SIG-M5 (cell line): ENCODE measurements at places on chromosomes 1 and 21.

DNA sequence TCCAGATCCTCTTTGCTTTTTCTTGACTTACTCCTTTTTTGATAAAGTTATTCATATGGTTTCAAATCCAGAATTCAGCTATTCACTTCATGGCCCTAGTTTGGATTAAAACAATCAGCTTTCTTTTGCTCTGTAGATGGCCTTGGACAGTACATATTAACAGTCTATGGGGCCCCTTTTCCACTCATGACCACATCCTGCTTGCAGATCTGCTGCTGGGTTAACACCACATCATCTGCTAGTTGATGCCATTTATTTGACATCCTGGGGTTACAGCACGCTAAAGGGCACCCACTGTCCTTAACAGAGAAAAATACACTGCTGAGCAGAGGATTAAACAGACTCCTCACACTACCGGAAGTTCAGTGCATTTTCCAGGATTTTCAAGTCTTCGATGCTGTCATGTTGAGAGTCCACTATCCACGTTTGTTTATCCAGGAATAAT lies 941 bp upstream of the IFI16 start:
- no peak for DNase-seq

DNA sequence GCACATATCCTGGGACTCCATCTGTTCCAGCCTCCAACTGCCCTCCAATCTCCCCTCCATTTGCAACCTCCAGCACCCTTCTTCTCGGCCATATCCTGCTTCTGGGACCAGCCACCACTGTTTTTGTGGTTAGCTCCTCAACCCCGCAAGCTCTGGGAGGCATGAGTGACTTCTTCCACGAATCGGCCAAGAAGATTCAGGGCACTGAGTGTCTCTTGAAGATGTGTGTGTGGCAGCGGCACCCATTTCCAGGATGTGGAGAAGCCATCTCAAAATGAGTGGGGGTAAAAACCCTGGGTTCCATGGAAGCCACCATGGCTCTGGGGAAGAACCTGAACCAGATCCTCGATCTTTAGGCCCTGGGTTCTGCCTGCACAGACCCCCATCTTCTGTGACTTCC lies 194.6 kb downstream of the SLC45A1 start:
- DNase-seq: no peak

- no peak for DNase-seq
These were observed 49.9 kb downstream of the TOMM20 start for GRCh38 chr1:235078480-235079381.

- DNase-seq: no peak
These were observed 44.1 kb upstream of the ARHGEF16 start for GRCh38 chr1:3410142-3410925.

GRCh38 chr1:26257222-26257621 lies 22.7 kb upstream of the SH3BGRL3 start:
- no peak for DNase-seq

GRCh38 chr1:236888903-236889302 lies 93.8 kb downstream of the MTR start:
- no peak for DNase-seq

DNA sequence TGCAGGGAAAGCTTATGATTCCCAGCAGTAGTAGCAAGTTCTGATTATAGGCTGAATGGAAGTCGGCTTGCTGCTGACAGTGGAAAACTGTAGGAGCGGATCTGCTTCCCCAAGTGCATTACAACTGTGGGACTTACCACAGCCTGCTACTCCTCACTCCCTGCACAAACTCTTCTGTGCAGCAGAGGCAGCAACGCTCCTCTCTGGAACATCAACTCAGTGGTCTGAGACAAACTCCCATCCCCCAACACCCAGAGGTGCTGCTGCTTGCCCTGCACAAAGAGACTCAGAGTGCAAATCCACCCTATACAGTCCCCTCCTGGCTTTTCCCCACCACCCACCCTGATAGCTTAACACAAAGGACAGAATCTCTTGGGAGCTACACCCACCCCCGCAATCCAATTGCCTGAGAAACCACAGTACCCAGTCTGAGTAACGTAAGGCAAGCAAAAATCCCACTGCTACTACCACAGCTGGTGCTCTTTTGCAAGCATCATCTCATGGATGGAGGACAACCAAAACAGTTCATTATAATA lies 1455.2 kb downstream of the AMY1C start:
- DNase-seq: no peak

DNA sequence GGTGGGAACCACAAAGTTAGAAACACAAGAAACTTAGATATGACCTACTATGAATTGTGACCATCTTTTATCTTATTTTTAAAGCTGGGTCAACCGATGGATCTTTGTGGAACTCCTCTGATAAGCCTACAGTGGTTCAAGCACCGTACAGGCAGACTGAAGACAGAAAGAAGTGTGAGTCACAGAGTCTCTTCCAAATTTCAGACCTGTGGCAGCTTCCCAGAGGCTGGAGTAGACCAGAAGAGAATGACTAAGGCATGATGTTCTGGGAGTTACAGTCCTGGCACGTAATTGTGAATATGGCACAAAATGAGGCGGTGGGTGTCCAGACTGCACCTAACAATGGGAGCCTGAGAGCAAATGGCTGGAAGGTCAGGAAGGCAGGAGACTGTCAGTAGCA lies 70.0 kb downstream of the LMO4 start:
- no peak for DNase-seq

- no peak for DNase-seq
These were observed 348.5 kb upstream of the VAMP3 start for GRCh38 chr1:7422561-7422960.

DNA sequence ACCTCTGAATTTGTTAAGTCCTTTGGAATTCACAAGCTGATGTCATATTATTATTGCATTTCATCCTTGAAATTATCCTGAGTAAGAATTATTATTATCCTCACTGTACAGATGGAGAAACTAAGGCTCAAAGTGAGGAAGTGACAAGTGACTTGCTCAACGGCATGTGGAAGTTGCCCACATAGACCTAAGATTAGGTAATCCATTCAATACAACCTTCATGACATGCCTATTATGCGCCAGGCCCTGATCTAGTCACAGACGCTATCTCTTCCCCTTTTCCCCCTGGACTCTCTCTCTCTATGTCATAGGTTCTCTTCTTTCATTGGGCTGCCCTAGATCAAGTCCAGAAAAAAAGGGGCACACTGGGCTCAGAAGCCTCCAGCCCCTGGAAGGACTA lies 84.9 kb upstream of the KCNK2 start:
- no peak for DNase-seq

DNA sequence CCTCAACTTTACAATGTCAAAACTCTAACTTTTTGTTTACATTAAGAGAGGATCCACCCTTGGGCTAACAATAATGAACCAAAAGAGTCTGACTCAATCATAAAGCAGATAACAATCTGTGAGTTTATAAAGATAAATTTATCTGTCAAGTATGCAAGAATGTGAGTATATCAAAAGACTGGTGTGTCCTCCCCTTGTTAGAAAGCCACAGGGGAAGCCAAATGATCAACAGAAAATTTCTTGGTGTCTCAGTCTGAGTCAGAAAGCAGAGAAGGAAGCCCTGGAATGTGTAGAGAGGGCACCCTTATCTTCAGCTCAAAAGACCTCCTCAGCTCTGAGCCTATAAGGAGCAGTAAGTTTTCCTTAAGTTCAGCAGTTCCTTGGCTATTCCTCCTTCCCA lies 13.9 kb upstream of the PDIK1L start:
- DNase-seq: no peak

- no peak for DNase-seq
These were observed 4.8 kb downstream of the PHACTR4 start for GRCh38 chr1:28374297-28374696.

DNA sequence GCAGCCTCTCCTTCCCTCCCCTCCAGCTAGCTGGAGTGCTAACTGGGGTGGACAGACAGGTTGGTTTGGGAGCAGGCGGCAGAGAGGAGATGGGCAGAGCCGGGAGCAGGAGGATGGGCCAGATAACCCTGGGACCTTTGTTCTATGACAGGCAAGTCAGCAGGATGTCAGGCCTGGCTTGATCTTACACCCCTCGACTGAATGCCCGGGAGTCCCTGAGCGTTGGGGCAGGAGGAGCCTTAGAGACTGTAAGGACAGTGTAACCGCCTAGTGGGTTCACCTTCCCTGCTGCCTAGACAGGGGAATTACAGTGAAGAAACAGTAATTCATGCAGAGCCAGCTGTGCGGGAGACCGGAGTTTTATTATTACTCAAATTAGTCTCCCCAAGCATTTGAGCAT lies 60.2 kb downstream of the MDM4 start:
- no peak for DNase-seq

GRCh38 chr1:202074985-202075384 lies 47.7 kb upstream of the GPR37L1 start:
- no peak for DNase-seq

GRCh38 chr1:182003025-182003725 lies 58.3 kb downstream of the ZNF648 start:
- no peak for DNase-seq

GRCh38 chr1:103489935-103490334 lies 35.6 kb upstream of the RNPC3 start:
- no peak for DNase-seq

DNA sequence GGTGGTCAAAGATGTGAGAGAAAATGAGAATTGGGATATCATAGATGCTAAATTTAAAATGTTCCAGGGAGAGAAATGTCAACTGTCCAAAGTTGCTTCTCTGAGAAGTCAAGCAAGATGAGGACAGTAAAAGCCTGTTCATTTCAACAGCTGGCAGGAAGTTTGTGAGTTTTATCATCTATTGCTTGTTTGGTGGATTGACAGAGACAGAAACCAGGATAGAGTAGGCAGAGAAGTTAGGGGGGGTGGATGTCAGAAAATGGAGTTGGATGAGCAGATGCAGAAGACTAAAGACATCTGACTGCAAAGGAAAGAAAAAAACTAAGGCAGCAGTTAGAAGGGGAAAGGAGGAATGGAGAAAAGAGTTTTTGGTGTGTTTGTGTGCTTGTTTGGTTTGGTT lies 78.4 kb downstream of the AK5 start:
- no peak for DNase-seq

- DNase-seq: no peak
These were observed 408 bp downstream of the LMO4 start for GRCh38 chr1:87329051-87329525.

DNA sequence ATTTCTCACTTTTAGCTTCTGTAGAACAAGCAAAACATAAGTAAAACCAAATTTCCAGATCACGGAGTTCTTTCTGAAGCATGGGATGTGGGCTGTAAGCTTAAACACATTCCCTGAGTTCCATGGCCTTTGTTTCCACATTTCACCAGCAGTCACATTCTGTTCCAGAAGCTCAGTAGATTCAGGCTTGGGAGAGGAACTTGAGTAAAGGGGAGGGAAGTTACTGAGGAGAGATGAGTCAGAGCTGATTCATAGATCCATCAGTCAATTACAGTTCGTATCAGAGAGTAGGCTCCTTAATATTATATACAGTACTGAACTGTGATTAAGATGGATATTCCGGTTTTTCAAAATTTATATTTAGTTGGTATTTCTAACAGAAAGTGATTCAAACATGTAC lies 614.3 kb downstream of the NCAM2 start:
- DNase-seq: no peak

DNA sequence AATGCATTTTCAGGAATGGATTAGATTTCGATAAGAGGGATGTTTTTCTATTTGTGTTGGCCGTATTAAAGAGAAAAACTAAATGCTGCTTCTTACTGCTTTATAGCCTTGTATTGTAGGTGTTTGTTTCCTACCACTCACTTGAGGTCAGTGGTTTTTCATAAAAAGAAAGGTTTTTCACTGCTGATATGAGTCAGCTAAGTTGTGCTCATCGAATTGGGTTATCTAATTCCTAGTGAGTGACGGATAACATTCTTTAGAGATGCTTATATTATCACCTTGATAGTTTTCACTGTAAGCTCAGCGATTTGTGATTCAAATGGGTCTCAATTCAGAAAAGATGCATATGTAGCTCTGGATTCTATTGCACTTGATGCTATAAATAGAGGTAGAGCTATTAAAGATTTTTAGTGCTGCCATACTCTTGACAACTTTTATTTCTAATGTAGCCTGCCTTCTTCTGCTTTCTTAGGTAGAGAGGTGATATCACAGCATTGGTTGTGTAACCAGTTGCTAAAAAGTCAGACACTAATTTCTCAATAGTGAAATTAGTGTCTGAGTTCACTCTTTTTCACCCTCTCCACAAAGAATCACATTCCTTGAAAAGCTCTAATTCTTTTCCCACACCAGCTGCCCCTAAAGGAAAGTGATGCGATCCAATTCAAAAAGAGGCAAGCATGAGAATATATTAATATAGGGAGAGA lies 180.0 kb downstream of the RASAL2 start:
- DNase-seq: no peak

GRCh38 chr1:192357924-192358323 lies 41.1 kb downstream of the RGS21 start:
- no peak for DNase-seq

DNA sequence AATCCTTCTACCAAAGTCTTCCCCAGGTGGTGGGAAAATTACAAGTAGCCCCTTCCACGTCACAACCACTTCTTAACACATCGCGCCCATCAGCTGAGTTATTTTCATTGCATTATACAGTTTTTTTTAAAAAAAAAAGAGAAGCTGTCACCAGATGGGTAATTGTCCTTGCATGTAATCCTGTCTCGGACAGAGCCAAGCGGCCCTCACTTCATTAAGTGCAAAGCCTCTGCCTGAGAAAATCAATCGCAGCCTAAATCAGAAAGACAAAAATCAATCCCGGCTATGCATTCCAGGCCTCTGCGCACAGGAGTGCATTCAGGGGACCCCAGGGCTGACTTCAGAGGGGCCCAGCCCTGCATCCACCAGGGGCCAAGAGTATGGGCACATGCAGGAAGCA lies 538.9 kb downstream of the NPHP4 start:
- DNase-seq: no peak

DNA sequence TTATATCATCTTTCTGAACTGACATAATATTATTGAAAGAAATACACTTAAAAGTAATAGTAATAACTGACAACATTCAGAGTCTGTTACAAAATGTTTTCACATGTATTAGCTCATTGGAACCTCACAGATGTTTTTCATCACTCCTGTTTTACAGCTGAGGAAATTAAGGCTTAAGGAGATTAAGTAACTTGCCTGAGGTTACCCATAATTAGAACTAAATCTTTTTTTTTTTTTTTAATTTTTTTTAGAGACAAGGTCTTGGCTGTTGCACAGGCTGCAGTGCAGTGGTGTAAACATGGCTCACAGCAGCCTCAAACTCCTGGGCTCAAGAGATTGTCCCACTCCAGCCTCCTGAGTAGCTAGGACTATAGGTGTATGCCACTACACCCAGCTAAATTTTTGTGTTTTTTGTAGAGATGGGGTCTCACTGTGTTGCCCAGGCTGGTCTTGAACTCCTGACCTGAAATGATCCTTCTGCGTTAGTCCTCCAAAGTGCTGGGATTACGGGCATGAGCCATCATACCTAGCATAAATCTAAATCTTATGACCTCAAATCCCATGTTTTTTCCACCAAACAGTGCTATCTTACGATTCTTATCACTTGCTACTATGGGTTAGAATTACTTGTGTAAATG lies 64.7 kb upstream of the MACF1 start:
- DNase-seq: no peak

DNA sequence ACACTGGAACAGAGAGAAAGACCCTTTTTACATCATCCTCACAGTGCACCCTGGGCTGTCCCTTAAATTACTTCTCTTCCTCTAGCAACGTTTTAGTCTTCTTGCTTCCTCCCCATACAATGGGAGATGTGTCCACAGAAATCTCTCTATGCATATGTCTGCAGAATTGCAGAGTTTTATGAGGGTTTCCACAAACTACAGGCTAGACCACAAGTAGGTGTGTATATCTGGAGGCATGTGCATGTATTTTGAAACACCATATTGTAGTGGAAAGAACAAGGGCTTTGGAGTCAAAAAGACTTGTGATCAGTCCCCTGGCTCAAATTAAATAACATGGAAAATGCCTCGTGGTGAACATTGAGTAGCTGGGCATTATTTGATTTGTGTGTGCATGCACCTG lies 121.3 kb upstream of the IPO9 start:
- DNase-seq: no peak
